ENCODE measurements at places on chromosomes 3 and 15.
A peak's percentile ranks its signal among the peaks of the same experiment; 100 is the strongest.

DNA sequence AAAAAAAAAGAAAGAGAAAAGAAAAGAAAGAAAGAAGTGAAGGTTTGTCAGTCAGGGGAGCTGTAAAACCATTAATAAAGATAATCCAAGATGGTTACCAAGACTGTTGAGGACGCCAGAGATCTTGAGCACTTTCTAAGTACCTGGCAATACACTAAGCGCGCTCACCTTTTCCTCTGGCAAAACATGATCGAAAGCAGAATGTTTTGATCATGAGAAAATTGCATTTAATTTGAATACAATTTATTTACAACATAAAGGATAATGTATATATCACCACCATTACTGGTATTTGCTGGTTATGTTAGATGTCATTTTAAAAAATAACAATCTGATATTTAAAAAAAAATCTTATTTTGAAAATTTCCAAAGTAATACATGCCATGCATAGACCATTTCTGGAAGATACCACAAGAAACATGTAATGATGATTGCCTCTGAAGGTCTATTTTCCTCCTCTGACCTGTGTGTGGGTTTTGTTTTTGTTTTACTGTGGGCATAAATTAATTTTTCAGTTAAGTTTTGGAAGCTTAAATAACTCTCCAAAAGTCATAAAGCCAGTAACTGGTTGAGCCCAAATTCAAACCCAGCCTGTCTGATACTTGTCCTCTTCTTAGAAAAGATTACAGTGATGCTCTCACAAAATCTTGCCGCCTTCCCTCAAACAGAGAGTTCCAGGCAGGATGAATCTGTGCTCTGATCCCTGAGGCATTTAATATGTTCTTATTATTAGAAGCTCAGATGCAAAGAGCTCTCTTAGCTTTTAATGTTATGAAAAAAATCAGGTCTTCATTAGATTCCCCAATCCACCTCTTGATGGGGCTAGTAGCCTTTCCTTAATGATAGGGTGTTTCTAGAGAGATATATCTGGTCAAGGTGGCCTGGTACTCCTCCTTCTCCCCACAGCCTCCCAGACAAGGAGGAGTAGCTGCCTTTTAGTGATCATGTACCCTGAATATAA lies 2.0 kb downstream of the B2M start:
- no peak for DNase-seq

DNA sequence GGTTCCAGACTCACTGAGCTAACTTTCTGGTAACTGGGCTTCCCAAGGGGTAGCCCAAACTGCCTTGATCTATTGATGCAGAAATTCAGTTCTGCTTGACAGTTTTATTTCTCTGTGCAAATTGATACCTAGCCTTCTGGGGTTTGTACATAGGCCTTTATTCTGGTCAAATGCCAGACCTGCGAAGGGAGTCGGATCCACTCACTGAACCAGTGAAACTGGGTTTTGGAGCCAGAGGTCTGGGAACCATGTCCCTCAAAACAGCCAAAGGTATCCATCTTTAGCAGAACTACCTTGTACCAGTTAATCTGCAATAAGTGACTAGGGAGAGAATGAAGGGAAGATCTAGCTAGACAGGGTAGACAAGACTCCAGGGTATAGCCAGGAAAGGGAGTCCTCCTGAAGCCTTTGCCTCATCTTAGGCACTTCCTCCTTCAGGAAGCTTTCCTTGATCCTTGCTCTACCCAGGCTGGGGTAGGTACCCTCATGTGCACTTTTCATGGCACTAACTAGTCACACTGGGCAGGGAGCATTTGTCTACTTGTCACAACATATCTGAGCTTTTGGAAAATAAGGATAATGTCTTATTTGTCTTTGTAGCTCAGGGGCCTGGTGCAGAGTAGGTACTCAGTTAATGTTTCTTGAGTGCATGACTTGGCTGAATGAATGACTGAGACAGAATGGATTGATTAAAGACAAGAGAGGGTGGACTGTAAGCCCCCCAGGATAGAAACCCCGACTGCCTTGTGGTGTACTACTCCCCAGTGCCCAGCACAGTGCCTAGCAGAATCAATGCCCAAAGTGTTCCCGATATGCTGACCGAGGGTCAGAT lies 1.4 kb upstream of the SNX33 start:
- DNase-seq, result no peak

DNA sequence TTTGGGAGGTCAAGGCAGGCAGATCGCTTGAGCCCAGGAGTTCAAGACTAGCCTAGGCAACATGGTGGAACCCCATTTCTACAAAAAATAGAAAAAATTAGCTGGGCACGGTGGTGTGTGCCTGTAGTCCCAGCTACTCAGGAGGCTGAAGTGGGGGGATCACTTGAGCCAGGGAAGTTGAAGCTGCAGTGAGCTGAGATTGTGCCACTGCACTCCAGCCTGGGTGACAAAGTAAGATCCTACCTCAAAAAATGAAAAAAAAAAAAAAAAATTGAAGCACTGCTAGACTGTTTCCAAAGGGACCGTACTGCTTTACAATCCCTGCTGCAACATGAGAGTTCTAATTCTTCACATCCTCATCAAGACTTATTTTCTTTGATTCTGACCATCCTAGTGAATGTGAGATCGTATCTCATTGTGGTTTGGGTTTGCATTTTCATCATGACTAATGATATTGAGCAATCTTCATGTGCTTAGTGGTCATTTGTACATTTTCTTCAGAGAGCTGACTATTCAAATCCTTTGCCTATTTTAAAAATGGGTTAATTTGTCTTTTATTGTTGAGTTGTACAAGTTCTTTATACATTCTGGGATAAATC lies 10.8 kb downstream of the CMTM8 start:
- no peak for DNase-seq

DNA sequence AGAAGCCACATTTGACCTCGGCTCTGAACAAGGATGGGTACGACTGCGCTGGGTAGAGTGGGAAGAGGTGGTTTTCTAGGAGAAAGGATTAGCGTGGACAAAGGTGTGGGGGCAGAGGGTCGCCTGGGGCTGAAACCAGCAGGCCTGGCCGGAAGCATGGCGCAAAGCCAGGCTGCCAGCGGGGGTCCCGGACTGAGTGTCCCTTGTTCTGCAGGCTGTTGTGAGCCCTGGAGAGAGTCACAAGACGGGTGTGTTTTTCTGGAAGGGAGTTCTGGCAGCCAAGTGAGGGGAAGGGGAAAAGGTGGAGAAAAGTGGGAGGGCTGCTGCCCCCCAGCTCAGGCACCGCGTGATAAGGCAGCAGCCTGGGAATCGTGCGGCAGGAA lies 98.5 kb upstream of the MEF2A start:
- DNase-seq, result no peak

DNA sequence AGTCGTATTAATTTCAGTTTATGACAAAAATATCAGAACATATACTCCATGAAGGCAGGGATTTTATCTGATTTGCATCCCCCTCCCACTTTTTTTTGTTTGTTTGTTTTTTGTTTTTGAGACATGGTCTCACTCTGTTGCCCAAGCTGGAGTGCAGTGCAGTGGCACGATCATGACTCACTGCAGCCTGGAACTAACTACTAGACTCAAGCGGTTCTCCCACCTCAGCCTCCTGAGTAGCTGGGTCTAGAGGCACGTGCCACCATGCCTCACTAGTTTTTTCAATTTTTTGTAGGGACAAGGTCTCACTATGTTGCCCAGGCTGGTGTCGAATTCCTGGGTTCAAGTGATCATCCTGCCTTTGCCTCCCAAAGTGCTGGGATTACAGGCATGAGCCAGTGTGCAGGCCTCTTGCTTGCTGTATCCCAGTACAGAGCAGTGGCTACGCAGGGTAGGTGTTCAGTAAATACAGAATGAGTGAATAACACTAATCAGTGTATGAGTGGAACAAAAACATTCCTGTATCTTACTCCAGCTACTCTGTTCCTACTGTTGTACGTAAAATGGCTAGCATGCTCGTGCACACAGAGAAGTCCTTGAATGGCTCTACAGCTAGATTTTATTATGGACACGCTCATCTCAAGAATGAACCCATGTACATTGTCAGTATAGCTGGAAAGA lies 272.4 kb downstream of the FOXP1 start:
- DNase-seq, result no peak

DNA sequence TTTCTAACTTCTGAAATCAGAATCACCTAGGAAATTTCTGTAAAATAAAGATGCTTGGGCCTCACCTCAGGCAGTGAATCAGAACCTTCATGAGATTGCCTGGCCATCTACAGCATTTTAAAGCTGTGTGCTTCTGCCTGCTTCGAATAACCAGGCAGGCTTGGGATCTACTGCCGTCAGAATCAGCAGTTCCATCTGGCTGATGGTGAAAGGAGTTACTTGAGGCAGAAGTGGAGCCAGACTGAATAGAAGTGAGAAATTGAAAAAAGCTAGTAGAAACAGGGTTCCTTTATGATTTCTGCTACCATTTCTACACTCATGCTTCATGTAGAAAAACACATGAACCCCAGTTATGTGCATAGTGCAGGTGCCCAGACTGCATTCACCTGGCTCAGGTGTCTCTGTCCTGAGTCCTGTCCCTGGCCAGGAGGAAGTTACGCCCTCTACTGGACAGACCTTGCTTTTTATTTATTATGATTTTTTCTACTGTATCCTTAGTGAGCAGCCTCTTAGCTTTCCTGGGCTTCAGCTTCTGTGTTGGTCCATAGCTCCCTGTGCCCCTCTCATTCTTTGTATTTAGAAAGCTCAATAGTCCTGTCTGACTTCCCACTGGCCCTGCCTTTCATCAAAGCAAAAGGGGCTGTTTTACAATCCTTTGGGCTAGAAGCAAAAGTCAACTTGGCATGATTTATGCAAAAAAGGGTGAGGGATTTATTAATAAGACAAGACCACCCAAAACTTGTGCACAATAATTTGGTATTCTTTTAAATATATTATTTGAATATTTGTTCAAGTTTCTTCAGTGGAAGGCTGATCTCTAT lies 200.8 kb upstream of the GOLGA6L4 start:
- peak; percentile 24 for DNase-seq

- DNase-seq, result no peak
Measured at GRCh38 chr3:33931512-33931911, 133.1 kb downstream of the PDCD6IP start.

- DNase-seq, result no peak
Measured at GRCh38 chr3:131454501-131454900, 48.3 kb downstream of the MRPL3 start.

GRCh38 chr3:155368786-155369185 lies 75.3 kb upstream of the STRIT1 start:
- DNase-seq, result no peak

GRCh38 chr15:98451236-98451635 lies 197.1 kb upstream of the IGF1R start:
- DNase-seq, result no peak

GRCh38 chr3:128946411-128946810 lies 47.5 kb downstream of the CFAP92 start:
- DNase-seq, result no peak

DNA sequence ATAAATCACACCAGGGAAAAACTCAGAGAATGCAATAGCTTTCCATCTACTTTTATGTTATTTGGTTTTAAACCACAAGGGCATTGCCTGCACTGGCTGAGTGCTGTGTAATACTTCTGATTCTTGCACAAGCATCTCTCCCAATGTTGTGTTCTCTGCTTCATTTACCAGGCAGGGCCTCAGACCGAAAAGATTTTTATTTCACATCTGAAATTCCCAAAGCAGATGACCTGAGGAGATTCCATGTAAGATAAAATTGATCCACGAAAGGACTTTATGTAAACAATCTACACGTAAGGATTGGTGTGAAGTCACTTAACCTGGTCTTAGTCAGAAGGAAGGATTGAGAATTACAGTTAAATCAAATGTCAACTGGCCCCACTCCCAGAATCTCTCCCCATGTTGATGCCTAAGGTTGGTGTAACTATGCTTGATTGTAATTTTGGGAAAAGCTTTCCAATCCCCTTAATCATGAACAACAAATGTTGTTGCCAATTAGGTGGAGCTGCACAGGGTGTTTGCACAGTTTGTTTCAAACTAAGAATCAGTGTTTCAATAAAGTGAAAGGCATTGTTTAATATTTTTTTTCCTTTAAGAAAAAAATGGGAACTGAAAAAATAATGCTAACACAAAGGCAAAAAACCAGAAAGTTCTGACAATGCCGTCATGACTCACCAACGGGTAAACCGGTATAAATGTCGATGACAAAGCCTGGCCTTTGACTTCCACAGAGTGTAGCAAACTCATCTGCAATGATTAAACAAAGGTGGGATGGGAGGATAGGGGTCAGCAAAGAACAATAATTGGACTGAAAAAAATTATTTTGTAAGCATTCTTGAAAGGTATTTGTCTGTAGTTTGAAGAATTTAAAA lies 128.6 kb downstream of the DUT start:
- DNase-seq, result no peak

DNA sequence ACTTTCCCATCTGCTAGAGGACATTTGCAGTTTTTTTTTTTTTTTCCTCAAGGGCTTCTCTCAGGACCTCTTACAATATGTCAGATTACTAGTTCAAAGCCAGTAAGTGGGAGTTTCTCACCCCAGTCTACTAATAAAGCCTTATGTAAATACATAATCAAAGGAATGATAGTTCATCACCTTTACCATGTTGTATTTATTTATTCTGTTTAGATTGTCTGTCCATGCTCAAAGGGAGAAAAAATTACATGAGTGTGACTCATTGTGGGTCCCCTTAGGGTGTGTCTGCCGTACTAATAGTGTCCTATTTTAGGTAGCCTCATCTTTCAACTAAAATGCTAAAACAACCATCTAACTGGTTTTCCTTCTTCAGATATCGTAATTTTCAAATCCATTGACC lies 917.6 kb downstream of the EPHA3 start:
- no peak for DNase-seq

GRCh38 chr3:39038165-39038564 lies 13.6 kb downstream of the SCN11A start:
- no peak for DNase-seq

Data from GM10248 (cell line).